AG04449 (cell line): ENCODE measurements at places on chromosomes 4 and X.

GRCh38 chr4:40183615-40184411, 13.0 kb upstream of the RHOH start:
- no peak for DNase-seq

DNA sequence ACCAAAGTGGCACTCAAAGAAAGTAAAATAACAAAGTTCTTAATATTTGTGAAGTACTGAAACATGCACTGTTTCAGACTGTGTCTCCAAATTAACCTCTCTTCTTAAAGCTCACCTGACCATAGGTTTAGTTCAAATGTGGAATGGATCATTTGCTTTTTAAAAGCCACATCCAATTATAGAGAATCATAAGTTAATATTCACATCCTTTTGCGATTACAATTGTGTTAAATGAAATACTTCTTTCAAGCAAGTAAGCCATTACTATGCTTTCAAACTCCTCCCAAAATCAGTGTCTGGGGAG, 95.3 kb upstream of the PTPN13 start:
- DNase-seq, result no peak

GRCh38 chr4:144592264-144592663, 53.7 kb upstream of the HHIP start:
- no peak for DNase-seq

DNA sequence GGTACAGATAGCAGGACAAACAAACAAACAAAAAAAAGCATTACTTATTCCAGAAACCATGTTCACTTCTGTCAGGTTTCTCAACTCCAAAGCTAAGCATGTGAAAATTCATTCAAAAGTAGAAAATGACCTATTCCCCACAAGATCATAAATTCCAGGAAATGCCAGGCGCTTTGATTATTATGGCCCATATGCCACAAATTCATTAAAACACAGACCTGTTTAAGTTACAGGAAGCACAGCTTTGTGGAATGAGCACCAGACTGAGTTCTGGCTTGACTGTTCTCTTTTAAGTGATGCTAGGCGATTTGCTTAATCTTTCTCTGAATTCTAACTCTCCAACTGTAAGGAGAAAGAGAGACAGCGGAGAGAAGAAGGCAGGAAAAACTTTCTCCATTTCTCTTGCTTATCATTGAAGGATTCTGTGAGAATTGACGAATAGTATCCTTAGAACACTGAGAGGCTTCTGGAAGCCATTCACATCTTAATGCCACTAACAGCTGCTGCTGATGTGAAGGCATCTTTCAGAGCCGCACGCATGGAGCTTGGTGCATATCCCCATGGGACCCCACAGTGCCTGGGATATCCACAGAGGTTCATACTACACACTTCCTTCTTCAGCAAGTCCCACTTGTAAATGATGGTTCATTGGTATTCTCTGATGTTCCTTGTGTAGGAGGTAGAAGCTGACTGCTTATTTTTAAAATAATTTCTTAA, 138.0 kb downstream of the ZNF674 start:
- DNase-seq, result no peak

DNA sequence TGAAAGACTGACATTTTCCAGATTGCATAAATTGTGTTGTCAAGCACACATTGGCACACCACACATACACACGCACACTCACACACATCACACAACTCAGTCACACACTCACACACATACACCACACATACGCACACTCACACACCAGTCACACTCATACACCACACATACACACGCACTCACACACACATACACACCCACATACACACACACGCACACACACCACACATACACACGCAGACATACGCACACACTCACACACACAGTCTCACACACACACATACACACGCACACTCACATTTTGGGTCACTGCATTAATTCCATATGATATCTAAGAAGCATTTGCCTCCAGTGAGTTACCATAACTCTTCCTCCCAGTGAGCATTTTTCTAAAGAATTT, 578.3 kb upstream of the FRG1 start:
- no peak for DNase-seq

DNA sequence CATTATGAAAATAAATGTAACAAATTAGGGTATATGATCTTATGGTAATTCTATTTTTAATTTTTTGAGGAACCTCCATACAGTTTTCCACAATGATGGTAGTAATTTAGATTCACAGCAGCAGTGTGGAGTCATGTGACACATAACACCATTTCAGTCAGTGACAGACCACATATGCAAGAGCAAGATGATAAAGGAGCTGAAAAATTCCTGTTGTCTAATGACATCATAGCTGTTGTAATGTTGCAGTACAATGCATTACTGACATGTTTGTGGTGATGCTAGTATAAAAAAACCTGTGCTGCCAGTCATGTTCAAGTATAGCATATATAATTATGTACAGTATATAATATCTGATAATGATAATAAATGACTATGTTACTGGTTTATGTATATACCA, 28.5 kb downstream of the EMCN start:
- DNase-seq, result no peak

DNA sequence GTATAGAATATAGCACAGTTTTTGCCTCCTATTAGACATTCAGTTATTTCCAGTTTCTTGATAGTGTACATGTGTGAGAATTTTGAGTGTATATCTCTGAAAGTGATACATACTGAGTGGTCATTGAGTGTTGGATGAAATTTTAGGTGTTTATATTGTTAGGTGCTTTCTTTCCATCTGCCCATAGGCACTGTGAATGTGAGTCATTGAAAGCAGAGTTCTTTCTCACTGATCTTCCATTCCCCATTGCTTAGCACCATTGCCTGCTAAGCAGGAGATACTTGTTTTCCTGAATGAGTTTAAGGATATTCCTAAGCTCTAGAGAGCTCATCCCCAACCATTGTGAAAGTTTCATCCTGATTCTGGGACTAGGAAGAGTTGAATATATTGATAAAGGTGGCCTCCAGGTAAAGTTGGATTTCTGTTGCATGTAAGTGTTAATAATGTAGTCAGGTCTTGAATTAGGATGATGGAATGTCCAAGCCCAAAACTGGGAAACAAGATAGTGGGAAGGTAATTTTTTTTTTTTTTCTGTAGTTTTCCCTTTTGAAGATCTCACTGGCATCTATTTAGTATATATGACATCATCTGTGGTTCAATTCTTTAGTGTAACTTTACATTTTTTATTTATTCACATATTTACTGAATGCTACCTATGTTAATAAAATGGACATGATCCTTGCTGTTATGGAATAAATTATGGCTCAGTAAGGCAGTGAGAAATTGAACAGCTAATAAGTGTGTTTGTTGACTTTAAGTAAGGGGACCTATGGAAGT, 22.1 kb downstream of the UBE2K start:
- DNase-seq, result no peak

DNA sequence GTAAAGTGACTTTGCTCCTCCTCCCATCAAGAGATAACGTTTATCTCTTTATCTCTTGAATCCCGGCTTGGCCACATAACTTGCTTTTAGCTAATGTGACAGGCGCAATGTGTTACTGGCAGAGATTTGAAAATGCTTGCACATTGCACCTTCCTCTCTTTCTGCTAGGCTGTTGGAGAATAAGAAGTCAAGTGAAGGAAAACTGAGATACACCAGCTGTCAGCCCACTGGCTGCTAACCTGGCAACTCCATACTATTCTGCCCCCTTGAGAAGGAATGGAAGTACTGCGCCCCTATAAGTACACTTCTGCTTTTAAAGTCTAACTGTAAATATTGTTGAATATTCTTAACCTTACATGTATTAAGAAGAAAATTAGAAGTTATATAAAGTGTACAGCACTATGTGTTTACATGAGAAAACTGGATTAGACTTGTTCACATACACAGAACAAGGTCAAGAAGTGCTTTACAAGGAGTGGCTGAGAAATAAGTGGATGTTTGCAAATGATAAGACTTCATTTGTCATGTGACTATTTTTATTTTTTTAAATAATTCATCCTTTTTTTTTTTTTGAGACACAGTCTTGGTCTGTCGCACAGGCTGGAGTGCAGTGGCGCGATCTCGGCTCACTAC, 424.5 kb upstream of the CTSO start:
- no peak for DNase-seq

DNA sequence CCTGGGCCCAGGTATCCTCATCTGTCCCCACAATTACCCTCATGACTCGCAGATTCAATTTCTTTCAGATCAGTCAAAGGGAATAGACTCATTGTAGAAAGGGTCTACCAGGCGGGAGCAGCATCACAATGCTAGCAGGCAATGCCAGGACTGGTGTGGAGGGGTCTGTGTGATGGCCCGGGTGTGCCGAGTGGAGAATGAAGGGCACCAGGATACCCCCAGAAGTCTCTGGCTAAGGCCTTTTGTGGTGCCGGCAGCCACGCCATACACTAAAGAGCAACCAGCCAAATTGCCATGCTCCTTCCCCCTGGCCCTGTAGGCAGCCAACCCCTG, 37.9 kb upstream of the RASL11B start:
- DNase-seq, result no peak

- DNase-seq, result no peak
These were observed 68.0 kb downstream of the YIPF7 start for GRCh38 chr4:44583393-44583792.

DNA sequence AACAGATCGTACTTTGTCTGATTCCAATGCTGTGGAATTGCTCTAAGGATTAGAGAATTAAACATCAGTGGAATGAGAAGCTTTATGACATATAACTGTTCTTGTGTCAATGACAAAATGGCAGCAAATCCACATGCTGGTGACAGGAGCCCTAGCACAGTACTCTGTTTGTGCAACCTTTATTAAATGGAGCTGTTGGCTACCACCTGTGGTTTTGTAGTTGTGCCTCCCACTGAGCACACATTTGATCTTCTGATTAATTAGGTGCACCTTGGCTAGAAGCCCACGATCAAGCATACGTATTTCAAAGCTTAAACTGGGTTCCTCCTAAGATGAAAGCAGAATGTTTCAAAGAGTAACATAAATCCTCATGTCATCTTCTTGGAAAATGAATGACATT, 394.0 kb upstream of the IGFBP7 start:
- DNase-seq, result no peak
